Erythroblast (primary cell): ENCODE measurements at places on chromosomes 1 and 21.
A peak's percentile ranks its signal among the peaks of the same experiment; 100 is the strongest.

GRCh38 chr1:114470681-114471080 lies 40.3 kb downstream of the TRIM33 start:
- no peak for DNase-seq

- DNase-seq: peak; percentile 17
Observed at GRCh38 chr1:100074604-100075395, 57.9 kb downstream of the SASS6 start.

GRCh38 chr1:176450526-176450925 lies 12.4 kb upstream of the PAPPA2 start:
- no peak for DNase-seq

- peak; percentile 85 for DNase-seq
Observed at GRCh38 chr1:21270086-21270689, 20.1 kb downstream of the ECE1 start.

DNA sequence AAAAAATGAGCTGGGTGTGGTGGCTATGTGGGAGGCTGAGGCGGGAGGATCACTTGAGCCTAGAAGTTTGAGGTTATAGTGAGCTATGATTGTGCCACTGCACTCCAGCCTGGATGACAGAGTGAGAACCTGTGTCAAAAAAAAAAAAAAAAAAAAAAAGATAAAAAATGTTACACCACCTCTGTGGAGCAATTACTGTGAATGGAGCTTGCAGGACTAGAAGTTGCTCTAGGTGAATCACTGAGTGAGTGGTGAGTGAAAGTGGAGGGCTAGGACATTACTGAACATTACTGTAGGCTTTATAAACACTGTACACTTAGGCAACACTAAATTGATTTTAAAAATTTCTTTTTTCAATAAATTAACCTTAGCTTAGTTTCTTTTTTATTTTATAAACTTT lies 21.9 kb downstream of the TLCD4 start:
- DNase-seq: peak; percentile 47

DNA sequence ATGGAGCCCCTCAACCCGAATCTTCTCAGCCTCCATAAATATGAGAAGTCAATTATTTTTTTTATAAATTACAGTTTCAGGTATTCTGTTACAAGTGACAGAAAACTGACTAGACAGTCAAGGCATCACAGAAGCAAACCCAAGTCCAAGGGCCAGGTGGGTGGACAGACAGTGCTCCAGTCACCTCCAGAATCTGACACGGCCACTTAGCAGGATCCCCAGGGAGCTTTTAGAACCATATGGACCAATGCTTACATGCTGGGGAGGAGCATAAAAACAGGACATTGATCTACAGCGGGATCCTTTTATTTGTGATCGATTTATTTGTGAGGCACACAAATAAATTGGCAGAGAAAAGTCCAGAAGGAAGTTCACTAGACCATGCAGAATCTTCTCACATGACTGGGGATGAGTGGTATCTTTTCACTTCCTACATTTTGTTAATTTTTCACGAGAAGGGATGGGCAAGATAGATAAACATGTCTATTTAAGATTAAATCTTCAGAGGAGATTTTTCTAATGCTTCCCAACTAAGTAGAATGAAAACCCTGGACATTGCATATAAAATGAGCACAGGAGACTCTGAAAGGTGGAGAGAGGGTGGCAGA lies 15.0 kb downstream of the ZNF496 start:
- DNase-seq: no peak

DNA sequence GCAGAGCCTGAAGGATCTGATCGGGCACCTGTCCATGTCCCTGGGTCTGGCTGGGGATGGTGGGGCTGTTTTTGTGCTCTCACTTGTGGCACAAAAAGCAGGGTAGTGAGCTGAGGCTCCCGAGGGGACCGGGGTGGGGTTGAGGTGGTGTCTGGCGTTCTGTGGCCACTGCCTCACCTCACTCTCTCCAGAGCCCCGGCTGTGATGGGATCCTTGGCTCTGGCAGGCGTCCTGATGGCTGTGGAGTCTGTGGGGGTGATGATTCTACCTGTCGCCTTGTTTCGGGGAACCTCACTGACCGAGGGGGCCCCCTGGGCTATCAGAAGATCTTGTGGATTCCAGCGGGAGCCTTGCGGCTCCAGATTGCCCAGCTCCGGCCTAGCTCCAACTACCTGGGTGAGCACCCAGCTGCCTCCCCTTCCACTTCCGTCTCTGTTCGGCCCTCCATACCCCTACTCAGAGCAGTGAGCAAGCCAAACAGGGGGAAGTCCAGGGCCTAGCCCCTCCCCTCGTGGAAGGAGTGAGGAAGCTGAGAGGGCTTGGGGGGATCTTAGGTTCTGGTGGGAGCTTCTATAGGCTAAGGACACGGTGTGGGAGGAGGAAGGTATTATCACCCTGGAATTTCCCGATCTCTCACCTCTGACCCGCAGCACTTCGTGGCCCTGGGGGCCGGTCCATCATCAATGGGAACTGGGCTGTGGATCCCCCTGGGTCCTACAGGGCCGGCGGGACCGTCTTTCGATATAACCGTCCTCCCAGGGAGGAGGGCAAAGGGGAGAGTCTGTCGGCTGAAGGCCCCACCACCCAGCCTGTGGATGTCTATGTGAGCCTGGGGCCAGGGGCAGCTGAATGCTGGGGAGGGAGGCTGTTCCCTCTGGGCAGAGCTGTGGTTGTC lies 7.0 kb downstream of the ADAMTSL4 start:
- DNase-seq: no peak

- no peak for DNase-seq
Observed at GRCh38 chr1:28737307-28738132, 780 bp downstream of the YTHDF2 start.

- no peak for DNase-seq
Observed at GRCh38 chr1:65793359-65793732, 651 bp downstream of the PDE4B start.

GRCh38 chr1:116178837-116179236 lies 67.6 kb downstream of the MAB21L3 start:
- no peak for DNase-seq

- DNase-seq: no peak
Observed at GRCh38 chr1:213934649-213935048, 53.1 kb upstream of the PROX1 start.

DNA sequence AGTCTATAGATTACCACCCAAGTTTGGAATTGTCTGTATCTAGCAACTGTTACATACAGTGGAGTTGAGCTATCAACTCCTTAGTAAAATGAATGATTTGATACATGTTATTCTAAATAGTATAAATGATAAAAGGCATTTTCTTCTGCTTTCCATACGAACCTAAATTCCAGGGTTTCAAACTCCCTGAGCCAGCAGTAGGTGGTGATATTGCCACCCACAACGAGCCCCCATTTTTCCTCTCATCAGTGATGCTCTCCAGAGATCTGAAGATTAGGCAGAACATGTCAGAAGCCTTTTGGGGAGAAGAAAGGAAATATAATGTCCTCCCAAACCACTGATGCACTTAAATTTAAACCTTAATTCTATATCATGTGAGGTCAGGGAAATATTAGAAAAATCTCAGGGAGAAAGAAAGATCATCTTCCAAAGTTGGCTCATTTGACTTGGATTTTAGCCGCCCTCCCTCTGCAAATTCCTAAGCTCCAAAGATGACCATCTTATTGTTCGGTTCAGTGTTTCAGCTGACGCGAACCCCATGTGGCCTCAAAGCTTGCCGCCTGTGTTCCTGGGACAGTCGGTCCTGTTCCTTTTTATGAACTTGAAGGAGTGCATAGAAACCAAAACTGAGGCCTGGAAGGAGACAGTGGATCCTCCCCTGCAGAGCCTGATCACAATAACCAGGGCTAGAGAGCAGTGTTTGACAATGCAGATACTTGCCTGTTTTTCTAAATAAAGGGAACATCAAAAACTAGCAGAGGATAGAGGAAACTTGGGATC lies 2.3 kb downstream of the EVA1C start:
- peak; percentile 41 for DNase-seq

DNA sequence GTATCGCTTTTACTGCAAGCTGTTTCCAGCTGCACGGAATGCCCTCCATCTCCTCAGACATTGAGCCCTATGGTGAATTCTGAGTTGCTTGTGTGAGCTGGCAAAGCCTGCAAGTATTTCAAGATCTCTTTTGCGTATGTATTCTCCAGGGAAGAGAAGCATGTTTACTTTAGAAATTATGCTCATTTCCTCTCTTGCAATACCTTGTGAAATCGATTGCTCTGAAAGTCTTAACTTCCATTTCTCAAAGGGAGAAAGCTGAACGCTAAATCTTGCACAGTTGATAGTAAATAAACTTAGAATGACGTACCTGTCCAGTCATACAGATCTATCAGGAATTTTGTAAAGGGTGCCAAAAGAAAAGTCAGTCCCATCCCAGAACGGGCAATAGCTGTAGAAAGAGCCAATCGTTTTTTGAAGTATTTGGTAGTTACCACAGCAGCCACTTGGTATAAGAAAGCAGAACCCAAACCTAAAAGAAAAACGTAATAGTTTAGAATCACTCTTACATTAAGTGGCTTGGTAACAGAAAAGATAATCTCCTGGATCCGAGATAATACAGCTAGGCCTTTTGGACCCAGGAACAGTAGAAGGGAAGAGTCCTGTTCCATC lies 10.0 kb downstream of the SLC16A4 start:
- no peak for DNase-seq

DNA sequence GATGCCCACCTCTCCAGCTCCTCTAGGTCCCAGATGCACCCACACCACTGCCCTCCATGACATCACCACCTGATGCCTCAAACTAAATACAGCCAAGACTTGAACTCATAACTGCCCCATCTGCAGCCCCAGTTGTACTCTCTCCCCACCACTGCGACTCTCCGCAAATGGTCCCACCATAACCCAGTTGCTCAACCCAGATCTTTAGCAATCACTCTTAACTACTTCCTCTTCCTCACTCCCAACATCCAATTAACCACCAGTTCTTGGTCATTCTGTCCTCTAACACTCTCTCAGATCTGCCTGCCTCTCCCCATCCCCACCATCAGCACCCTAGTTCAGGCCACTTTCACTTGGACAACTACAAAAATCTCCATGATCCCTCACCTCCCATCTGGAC lies 36.8 kb upstream of the PLA2G2C start:
- DNase-seq: no peak

DNA sequence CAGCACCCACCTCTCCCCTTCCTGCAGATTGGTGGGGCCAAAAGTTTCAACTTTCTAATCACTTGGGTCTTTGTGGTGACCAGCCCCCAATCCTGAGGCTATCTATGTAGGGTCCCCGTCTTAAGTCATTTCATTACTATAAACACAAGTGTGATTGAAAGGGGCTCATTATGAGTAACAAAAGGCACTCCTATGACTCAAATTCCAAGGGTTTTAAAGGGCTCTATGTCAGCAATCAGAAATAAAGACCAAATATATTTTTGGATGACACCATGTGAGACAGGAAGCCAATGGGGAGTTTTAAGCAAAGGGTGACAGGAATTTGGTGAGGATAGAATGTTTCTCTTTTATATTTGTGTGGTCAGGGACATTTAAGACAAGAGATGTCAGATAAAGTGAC lies 6.2 kb downstream of the ERO1B start:
- no peak for DNase-seq

- DNase-seq: no peak
Observed at GRCh38 chr1:193308438-193308837, 122.0 kb upstream of the B3GALT2 start.

GRCh38 chr1:154391086-154391770 lies 13.9 kb upstream of the IL6R start:
- DNase-seq: no peak

GRCh38 chr21:15749082-15749860 lies 19.5 kb downstream of the USP25 start:
- peak; percentile 57 for DNase-seq

DNA sequence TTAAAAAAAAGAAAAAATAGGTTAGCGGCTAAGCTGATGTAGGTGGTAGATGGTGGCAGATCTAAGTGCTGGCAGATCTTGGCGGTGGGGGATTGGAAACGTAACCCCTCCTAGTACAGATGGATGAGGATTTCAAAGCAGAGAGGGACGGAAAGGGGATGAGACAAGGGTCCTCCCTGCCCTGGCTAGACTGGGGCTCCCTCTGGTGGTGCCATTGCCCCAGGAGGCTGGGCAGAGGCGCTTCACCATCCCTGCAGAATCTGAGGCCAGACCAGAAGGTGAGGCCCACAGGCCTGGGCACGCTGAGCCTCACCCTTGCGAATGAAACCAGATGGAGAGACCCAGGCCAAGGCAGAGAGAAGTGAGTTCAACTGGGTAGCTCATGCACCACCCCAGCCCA lies 7.0 kb upstream of the PLEKHA6 start:
- DNase-seq: no peak

DNA sequence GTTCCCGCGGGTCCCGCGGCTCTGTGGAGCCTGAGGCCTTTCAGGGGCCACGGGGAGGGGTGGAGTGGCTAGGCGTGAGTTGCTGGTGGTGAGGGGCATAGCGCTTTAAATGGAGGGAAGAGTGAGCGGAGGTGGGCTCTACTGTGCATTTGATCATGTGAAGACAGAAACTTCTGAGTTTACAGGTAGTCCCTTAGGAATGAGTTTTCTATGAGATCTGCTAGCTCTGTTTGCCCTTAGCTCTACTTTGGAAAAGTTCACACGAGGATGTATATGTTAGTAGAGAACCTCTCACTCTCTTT lies 593 bp downstream of the ST6GALNAC3 start:
- DNase-seq: no peak

DNA sequence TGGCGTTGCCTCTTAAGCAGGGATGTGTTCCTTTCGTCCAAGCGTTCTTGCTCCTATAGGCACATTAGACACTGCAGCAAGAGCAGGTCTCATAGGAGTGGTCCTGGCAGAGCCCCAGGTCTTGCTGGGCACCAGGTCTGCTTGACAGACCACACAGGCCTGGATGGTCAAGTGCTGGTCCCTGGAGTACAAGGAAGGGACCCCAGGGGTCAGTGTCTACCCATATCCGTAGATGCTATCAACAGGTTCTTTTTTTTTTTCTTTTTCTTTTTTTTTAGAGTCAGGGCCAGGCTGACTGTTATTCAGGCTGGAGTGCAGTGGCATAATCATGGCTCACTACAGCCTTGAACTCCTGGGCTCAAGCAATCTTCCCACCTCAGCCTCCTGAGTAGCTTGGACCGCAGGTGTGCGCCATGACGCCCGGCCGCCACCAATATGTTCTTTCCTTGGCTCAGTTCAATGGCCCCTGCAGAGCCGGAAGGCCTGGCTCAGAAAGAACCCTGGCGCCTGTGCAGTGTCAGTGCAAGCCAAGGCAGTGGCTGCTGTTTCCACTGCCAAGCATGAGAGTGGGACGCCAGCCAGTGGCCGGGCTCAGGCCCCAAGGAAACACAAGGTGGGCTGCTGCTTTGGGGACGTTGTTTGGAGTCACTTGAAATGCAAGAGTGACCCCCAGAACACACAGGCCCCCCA lies 10.0 kb upstream of the TNFRSF8 start:
- DNase-seq: no peak

- no peak for DNase-seq
Observed at GRCh38 chr1:218964471-218965185, 209.1 kb upstream of the LYPLAL1 start.
